ENCODE measurements at places on chromosomes 3 and 15.

GRCh38 chr3:133211449-133211848 is 173.3 kb downstream of the TMEM108 start:
- DNase-seq: no peak

- DNase-seq: no peak
These were observed 121.0 kb upstream of the MBNL1 start for GRCh38 chr3:152147748-152148147.

GRCh38 chr3:181518222-181518621 is 193.5 kb upstream of the SOX2 start:
- DNase-seq: no peak

- DNase-seq: peak; percentile 79
These were observed 13.0 kb upstream of the CSK start for GRCh38 chr15:74768771-74769342.

DNA sequence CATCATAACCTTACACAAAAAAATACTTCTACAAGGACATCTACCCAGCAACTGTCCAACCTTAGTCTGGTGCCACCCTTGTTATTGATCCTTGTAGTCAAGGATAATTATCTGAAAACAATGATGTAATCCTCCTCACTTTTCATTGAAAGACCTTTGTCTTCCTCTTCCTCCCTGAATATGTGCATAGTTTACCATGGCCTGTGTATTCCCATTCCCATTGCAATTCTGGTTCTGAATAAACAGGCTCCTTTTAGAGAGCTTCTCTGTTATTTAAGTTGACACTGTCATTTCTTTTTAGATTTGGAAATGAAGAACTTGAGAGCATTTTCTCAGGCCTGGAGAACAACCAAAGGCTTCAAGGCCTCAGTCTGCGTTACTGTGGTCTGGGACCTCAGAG is 53.3 kb upstream of the RNF7 start:
- no peak for DNase-seq

DNA sequence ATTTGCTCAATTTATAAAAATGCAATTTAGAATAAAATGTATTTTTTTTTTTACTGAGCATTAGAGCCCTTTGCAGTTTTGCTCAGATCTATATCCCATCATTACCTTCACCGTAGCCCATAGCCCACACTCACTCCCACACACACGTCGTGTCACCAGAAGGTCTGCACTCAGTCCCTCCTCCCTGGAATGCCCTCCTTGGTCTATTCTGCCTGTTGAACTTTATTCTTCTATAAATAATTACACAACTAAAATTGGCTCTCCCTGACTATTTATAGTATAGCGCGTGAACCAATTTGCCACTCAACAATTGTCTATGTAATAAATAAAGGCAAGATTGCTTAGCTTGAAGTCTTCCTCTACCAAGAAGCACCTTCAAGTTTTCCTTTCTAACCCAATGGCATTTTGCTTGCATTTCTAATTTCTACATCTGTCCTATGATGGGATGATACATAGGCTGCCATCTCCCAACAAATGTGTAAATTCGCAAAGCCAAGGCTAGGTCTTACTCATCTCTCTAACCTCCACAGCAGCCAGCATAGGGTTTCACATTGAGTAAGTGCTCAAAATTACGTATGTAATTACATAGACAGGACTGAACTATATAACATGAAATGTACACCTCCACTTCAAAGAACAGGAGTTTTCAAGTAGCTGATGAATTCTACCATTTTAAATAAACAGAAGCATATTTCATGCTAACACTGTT is 172.0 kb upstream of the HES1 start:
- peak; percentile 60 for DNase-seq

GRCh38 chr3:189512039-189512438 is 119.2 kb upstream of the TP63 start:
- no peak for DNase-seq

DNA sequence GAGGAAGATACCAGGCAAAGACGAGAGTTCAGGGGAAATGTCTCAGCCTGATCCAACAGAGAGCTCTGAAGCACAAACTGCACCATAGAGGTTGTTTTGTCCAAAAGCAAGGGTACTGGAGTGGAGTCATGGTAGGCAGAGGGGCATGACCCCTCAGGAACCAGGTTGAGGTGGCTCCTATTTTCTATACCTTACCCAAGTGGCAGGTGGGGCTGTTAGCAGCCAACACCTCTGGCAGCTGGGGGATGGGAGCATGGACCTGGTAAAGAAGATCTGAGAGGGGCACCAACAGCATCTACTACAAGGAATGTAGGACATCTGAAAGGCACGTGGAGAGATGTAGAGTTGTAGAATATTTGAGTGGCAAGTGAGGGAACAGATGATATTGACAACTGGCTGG is 85.2 kb downstream of the GAP43 start:
- no peak for DNase-seq

GRCh38 chr3:99376926-99377325 is 261.5 kb upstream of the COL8A1 start:
- no peak for DNase-seq

- no peak for DNase-seq
These were observed 107.0 kb upstream of the RPL32 start for GRCh38 chr3:12948371-12948770.

- no peak for DNase-seq
These were observed 27.3 kb upstream of the FILIP1L start for GRCh38 chr3:100141586-100141985.
